Stimulated activated naive B cell treated with anti-CD40 and anti-IgM and Interleukin-4, amounts not matched to agents 10 μg/mL and 1 μg/mL and 100 μg/mL, for 72 hours (primary cell): ENCODE measurements at places on chromosomes 4 and X.
A peak's percentile ranks its signal among the peaks of the same experiment; 100 is the strongest.

GRCh38 chr4:110492522-110492921, 16.6 kb downstream of the ENPEP start:
- H3K27me3 ChIP-seq = no peaks in the 10 kb centered on the region
- H3K4me1 ChIP-seq = no peaks in the 10 kb centered on the region
- H3K27ac ChIP-seq = no peak overlapping the region

- H3K4me1 ChIP-seq = peaks cover 12% of the 10 kb centered on the region
- H3K4me3 ChIP-seq = peak overlapping the region; percentile 22
Measured at GRCh38 chrX:148612431-148612830, 112.0 kb downstream of the AFF2 start.

- no peak overlapping the region for H3K4me3 ChIP-seq
- peaks cover 3% of the 10 kb centered on the region for H3K27me3 ChIP-seq
- no peak for DNase-seq
- no peaks in the 10 kb centered on the region for H3K36me3 ChIP-seq
Measured at GRCh38 chrX:132483951-132484350, 4.9 kb downstream of the MBNL3 start.

DNA sequence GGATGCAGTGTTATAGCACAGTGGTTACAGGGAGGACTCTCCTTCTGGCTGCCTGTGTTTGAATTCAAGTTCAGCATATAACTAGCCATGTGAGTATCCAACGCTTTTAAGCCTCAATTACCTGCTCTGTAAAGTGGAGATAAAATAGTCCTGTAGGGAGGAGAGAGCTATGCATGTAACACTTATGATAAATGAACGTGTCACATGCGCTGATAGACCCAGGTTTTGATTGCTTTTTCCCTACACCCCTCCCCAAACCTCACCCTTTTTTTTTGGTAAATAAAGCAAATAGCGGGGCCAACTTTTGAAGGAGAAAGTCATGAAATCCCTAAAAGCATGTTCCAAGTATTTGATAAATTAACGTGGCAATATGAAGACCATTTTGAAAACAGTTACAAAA, 20.4 kb upstream of the AMELX start:
- no peak overlapping the region for H3K4me3 ChIP-seq
- H3K27me3 ChIP-seq = peaks cover 10% of the 10 kb centered on the region

DNA sequence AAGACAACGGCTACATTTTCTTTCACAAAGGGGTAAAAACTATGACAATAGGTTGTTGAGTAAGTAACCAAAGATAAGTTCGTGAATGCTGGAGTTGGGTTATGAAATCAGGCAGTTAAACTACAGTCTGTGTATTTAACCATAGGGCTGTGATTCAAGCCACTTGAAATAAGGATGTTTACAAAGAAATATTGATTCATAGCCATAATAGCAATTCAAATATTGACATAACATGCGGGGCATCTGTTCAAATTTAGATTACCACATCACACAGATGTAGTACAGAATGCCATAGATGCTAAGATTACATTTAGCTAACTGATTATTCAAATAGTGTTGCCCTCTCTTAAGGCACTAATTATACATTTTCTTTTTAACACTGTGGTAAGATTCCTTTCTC, 364.1 kb downstream of the FSTL5 start:
- no peak overlapping the region for H3K27ac ChIP-seq
- no peaks in the 10 kb centered on the region for H3K4me1 ChIP-seq
- no peaks in the 10 kb centered on the region for H3K36me3 ChIP-seq

DNA sequence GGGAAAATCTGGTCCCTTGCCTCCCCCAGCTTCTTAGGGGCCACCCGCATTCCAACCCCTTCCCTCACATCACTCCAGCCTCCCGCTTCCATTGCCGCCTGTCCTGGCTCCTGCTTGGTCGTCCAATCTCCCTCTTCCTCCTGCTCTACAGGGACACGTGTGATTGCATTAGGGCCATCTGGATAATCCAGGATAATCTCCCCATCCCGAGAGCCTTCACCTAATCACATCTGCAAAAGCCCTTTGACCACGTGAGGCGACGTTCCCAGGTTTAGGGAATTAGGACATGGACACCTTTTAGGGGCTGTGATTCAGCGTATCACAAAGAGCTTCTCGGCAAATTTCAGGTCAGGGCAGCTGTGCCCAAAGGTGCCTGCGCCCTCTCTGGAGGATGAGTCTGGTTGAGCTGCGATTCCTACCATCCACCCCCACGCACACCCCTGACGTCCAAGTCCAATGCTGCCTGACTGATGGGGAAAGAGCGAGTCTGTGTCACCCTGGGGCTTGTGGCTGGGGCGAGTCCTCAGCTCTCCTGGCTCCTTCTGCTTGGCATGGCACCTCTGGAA, 104.6 kb downstream of the PSAPL1 start:
- no peak overlapping the region for H3K27ac ChIP-seq
- H3K36me3 ChIP-seq = no peaks in the 10 kb centered on the region
- no peak overlapping the region for H3K4me3 ChIP-seq
- H3K27me3 ChIP-seq = no peaks in the 10 kb centered on the region
- no peaks in the 10 kb centered on the region for H3K4me1 ChIP-seq
- no peak for DNase-seq

- H3K4me1 ChIP-seq = peaks cover 24% of the 10 kb centered on the region
- no peak for DNase-seq
- no peaks in the 10 kb centered on the region for H3K27me3 ChIP-seq
- H3K4me3 ChIP-seq = no peak overlapping the region
- H3K36me3 ChIP-seq = peaks cover 3% of the 10 kb centered on the region
- H3K27ac ChIP-seq = peak overlapping the region; percentile 38
Measured at GRCh38 chr4:48907706-48908477, 1.3 kb upstream of the OCIAD2 start.

DNA sequence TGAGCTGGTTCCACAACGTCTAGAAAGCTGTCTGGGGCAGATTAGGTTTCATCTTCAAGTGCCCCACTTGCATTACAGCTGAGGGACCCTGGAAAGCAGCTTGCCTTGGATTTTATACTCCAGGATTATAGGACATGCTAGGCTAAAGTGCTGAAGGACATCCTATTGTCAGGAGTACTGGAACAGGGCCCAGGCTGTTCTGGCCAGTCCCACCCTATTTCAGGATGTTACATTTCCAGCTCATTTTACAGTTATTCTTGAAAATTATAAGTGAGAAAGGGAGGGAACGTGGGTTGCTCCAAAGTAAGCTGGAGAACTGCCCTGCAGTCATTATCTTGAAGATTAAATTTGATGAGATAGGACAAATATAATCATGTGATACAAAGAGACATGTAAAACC, 71.0 kb upstream of the UGT8 start:
- H3K4me3 ChIP-seq = no peak overlapping the region
- H3K4me1 ChIP-seq = no peaks in the 10 kb centered on the region
- no peak overlapping the region for H3K27ac ChIP-seq
- H3K27me3 ChIP-seq = peaks cover 17% of the 10 kb centered on the region
